Stimulated activated CD8-positive, alpha-beta memory T cell treated with anti-CD3 and anti-CD28 coated beads, Interleukin-4, amount 100 ng/mL, for 1 hour (primary cell): ENCODE measurements at places on chromosomes 12 and 14.

GRCh38 chr12:71306808-71307207 is 132.8 kb upstream of the LGR5 start:
- DNase-seq = no peak

GRCh38 chr14:52266179-52266578 is 1.3 kb upstream of the PTGDR start:
- no peak for DNase-seq

DNA sequence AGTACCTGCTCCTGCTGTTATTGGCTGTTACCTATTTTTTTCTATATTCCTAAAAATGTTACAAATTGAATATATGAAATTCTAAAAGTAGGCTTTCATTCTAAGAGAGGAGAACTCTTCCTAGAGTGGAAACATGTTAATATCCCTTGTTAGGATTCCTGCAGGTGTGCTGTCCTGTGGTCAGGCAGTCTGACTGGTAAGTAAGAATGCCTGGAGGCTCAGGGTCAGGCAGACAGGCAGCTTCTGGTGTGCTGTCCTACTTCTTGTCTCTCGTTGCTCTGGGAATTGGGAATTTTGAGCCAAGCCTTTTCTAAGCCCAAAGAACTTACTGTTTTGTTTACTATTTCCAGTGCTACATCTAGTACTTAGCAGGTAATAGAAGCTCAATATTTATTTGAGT is 10.3 kb downstream of the PPHLN1 start:
- no peak for DNase-seq

DNA sequence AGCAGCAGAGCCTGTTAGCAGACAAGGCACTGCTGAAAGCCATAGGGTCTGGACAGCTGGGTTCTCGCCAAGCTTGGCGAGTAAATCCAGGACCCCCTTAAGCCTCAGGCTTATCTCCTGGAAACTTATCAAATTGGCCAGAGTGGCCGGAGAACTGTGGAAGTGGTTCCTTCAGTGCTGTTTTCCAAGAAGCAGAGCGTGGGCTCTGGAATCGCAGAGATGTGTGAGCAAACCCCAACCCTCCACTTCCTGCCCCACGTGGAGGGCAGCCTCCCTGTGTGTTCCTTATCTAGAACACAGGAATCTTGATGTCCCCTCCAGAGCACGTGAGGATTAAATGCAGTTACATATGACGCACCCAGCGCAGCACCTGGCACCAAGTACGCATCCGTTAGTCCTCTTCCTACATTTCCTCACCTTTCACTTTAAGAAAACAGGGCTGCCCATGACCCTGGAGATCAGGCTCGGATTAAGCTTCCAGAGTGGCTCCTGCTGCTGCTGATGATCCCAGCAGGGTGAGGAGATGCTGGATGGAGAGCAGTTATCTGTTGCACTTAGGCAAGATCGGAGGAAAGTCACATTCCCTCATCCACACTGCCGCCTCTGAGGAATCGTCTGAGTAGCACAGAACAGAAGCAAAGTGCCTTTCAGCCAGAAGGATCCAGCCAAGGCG is 35.0 kb downstream of the MMAB start:
- DNase-seq = no peak

DNA sequence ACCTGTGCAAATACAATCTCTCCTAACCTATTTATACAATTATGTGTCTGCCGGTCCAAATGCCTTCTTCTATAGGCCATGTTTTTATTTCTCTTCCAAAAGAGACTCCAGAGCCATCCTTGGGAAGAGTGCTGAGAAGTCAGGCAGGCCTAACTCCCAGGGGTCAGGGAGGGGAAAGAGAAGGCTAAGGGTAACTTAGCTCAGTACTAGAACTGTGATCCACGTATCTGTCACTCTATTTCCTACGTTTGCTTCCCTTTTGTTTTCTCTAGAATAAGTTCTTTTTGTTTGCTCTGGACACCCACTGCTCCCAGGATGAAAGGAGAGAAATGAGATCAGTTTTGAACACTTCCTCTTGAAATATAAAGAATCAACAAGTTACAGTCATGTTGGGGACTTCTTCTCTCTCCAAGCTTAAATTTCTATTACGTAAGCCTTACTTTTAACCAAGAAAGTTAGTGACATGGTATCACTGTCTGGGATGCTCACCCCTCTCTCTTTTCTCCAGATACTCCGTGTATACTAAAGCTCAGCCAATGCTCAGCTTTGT is 79.2 kb downstream of the DAD1 start:
- no peak for DNase-seq
